ENCODE measurements at places on chromosomes 5 and 9.

DNA sequence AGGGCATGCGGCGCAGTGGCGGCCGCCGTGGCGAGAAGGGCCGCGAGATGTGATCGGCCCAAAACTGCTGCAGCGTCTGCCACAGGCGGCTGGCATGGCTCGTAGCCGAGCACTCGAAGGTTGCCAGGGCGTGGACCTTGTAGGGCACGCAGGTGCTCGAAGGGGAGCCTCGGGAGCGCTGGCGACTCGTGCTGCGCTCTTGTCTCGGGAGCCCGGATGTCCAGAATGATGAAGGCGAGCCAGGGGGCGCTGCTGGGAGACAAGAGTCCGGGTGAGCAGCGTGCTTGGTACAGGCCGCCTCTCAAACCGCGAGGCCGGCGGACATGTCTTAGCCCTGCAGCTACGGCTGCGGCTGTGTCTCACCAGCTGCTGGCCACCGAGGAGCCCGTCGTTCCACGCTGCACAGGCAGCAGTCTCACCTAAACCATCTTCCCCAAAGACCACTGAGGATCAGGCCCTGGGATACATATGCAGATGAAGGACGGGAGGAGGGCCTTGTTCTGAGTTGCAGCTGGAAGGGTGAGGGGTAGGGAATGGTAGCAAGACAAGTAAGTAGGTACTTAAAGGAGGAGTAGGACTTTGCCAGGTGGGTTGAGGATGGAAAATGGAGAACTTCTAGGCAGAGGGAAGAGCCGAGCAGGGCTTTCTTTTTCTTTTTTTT lies 1.7 kb downstream of the CBY3 start:
- DNase-seq: peak; percentile 45

GRCh38 chr5:129003232-129003631 lies 37.9 kb downstream of the SLC27A6 start:
- no peak for DNase-seq

DNA sequence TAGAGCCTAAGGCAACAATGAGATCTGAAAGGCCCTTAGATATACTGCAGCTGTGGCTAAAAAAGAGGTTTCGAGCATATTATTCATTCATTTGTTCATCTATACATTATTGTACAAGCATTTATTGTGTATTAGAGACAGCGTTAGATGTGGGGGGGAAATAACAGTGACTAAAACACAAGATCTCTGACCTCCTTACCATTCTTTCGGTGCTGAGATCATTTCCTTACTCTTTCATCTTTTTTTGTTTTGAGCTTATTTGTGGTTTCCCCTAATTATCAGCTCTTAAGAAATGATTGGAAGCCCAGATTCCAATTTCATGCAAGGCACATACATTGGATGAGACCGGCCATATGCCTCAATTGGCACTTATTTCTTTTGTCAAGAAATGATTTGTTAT lies 113.2 kb downstream of the SEC61B start:
- no peak for DNase-seq

GRCh38 chr5:157222506-157223230 lies 42.0 kb downstream of the ITK start:
- no peak for DNase-seq

DNA sequence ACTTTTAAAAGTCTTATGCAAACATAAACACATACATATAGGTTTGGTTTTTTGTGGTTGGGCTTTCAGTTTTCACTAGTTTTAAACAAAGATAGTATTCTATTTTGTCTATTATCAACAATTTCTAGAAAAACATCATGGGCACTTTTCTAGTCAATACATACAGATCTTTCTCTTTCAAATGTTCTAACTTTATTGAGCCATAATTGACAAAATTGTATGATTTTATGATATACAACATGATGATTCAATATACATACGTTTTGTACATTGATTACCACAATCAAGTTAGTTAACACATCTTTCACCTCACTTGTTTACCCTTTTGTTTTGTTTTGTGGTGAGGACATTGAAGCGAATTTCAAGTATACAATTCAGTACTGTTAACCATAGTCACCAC lies 265.9 kb downstream of the MCTP1 start:
- no peak for DNase-seq

DNA sequence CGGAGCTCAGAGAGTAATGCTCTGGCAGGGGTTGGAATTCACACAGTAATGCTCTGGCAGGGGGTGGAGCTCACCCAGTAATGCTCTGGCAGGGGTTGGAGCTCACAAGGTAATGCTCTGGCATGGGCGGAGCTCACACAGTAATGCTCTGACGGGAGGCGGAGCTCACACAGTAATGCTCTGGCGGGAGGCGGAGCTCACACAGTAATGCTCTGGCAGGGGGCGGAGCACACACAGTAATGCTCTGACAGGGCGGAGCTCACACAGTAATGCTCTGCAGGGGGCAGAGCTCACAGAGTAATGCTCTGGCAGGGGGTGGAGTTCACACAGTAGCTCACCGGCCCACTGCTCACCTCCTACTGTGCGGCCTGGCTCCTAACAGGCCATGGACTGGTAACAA lies 47.2 kb upstream of the LPCAT1 start:
- no peak for DNase-seq

GRCh38 chr5:80867233-80867632 lies 92.9 kb upstream of the RASGRF2 start:
- DNase-seq: no peak

- DNase-seq: no peak
Measured at GRCh38 chr5:169717288-169717687, 80.2 kb downstream of the DOCK2 start.

DNA sequence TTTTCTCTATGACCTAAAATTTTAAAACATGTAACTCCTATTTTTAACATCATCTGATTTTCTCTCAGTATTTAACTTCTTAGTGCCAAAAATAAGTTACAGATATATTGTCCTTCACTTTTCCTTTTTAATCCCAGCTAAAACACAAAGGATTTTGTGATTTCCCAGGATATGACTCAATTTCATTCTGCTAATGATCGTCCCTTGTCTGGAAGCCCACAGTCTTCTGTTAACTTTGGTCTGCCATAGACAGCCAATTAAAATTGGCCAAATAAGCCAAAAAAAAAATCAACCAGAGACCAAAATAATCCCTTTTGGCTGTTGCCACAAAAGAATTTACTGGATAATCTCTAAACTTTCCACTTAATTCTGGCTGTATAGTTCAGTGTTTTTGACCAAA lies 124.5 kb upstream of the FST start:
- no peak for DNase-seq

DNA sequence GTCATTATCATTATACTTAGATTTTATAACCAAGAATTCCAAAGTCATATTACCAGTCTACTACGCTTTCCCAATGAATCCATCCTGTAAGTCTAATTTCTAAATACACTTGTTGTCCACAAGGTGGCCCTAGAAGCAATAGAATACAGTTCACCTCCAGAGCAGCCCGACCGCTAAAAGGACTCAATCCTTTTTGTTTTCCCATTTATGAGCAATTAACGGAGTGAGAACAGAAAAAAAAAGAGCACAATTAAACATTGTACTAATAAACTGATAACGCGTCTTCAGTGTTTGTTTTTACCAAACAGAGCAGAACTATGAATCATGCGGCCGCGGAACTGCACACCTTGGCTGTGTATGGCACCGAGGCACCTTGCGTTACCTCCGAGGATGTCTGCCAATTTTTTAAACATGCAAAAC lies 160.7 kb upstream of the DAPK1 start:
- DNase-seq: peak; percentile 90

DNA sequence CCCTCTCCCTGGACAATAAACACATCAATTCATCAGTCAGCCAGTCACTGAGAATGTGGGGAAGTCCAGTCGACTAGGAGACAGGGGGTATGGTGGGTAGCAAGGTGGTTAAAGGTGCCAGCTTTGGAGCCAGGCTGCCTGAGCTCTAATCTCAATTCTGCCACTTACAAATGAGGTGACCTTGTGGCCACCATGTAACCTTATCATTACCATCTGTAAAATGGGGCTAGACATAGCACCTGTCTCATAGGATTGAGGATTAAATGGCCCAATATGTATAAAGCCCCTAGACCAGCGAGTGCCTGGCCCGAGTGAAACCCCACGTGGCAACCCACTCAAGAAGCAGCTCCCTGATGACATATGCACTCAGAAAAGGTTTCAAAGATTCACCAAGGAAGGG lies 73.3 kb upstream of the TBC1D2 start:
- DNase-seq: no peak

- no peak for DNase-seq
Measured at GRCh38 chr5:16934123-16934522, 2.0 kb downstream of the MYO10 start.

- no peak for DNase-seq
Measured at GRCh38 chr9:93114169-93114983, 18.4 kb downstream of the CARD19 start.

GRCh38 chr9:69199769-69200470 lies 25.8 kb downstream of the TJP2 start:
- DNase-seq: no peak

GRCh38 chr5:176152191-176152929 lies 85.9 kb upstream of the SIMC1 start:
- DNase-seq: no peak

DNA sequence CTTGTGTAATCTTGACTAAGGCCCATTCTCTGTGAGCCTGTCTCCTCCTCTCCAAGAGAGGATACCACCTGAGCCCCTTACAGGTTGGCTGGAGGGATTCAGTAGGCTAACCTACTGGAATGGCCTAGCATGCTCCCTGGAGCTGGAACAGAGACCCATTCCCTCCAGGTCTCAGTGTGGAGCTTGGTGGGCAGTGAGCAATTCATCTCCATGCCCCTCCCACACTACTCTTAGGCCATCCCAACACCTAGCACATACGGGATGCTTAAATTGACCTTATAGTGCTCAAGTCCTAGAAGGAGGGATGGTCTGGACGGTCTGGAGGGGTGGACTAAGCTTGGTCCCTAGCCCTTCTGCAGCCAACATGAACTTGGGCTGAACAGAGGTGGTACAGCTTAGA lies 75.6 kb downstream of the CRB2 start:
- DNase-seq: no peak

- peak; percentile 48 for DNase-seq
Measured at GRCh38 chr5:163727028-163727427, 221.6 kb downstream of the MAT2B start.

- no peak for DNase-seq
Measured at GRCh38 chr5:76974785-76975184, 21.9 kb downstream of the CRHBP start.

DNA sequence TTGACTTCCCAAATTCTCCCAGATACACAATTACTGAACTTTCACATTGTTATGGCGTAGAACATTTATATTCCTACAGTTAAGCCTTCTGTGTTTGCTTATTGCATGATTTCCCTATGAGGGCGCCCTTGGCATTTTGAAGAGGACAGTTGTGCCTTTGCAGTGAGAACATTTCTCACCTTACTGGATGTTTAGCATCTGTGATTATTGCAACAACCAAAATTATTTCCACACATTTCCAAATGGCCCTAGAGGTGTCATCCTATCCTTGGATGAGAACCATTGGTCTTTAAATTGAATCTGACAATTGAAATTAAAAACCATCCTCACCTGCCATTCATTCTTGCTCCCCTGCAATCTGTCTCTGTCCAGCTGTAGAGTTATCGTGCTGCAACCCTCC lies 104.0 kb downstream of the MAMDC2 start:
- DNase-seq: no peak

- peak; percentile 23 for DNase-seq
Measured at GRCh38 chr9:16154521-16155078, 601.8 kb downstream of the CCDC171 start.

DNA sequence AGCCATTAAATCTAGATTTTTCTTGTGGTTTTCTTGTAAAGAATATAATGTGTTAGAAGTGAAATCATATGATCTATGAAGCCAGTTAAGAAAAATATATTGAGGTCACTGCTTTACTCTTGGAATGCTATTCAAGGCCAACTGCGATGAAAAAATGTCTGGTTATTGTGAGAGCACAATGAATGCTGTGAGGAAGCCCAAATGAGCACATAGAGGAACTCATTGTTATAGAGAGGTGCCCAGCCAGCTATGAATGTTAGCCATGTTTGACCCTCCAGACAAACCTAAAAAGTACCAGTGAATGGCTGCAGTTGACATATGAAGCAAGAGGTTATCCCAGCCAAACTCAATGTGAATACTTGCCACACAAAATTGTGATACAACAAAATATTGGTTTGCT lies 359.8 kb upstream of the FAM174A start:
- no peak for DNase-seq

- no peak for DNase-seq
Measured at GRCh38 chr9:100298378-100298777, 54.4 kb downstream of the TEX10 start.

- no peak for DNase-seq
Measured at GRCh38 chr5:36365896-36366295, 64.2 kb upstream of the RANBP3L start.

- peak; percentile 2 for DNase-seq
Measured at GRCh38 chr5:759781-760362, 24.7 kb downstream of the ZDHHC11B start.

- DNase-seq: no peak
Measured at GRCh38 chr5:118968925-118969375, 19.4 kb downstream of the DTWD2 start.

- no peak for DNase-seq
Measured at GRCh38 chr5:166768536-166768935, 1522.9 kb upstream of the WWC1 start.

DNA sequence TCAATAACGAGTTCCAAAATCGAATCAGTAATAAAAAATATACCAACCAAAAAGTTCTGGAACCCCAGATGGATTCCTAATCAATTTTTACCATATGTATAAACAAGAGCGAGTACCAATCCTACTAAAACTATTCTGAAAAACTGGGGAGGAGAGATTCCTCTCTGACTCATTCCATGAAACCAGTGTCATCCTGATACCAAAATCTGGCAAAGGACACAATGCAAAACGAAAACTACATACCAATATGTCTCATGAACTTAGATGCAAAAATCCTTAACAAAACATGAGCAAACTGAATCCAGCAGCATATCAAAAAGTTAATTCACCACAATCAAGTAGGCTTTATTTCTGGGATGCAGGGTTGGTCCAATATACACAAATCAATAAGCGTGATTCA lies 30.5 kb upstream of the MACIR start:
- DNase-seq: no peak

DNA sequence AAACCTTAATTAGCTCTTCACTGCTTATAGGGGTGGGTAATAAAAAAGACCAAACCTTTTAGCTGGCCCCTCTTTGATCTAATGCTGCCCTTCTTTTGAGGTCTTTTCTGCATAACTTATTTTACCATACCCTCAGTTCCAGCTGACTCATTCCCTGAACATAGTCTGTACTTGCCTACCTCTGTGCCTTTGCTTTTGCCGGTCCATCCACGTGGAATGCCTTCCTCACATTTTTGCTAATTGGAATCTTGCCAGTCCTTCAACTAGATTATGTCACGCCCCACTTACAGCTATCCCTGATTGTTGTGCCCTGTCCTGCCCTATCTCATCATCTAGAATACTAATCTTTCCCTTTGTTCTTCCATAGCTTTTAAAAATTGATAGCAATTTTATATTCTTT lies 44.2 kb downstream of the FAF2 start:
- no peak for DNase-seq

GRCh38 chr9:16211946-16212345 lies 658.5 kb downstream of the BNC2 start:
- DNase-seq: no peak

- no peak for DNase-seq
Measured at GRCh38 chr9:18989865-18990264, 43.1 kb downstream of the SAXO1 start.

Measured in Ammon's horn (tissue), 1 donor.